ENCODE measurements at places on chromosomes 12 and 14.
A peak's percentile ranks its signal among the peaks of the same experiment; 100 is the strongest.

DNA sequence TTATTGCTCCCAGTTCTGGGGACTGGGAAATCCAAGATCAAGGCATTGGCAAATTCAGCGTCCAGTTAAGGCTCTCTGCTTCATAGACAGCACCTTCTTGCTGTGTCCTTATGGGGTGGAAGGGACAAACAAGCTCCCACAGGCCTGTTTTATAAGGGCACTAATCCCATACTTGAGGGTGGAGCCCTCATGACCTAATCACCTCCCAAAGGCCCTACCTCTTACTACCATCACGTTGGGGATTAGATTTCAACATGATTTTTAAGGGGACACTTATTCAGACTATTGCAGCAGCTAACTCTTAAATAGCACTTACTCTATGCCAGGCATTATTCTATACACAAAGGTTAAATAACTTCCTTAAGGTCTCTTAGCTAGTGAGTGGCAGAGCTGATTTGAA is 17.3 kb downstream of the TOGARAM1 start:
- H3K4me3 ChIP-seq: no peak overlapping the region
- DNase-seq: no peak
- H3K27ac ChIP-seq: no peak overlapping the region

DNA sequence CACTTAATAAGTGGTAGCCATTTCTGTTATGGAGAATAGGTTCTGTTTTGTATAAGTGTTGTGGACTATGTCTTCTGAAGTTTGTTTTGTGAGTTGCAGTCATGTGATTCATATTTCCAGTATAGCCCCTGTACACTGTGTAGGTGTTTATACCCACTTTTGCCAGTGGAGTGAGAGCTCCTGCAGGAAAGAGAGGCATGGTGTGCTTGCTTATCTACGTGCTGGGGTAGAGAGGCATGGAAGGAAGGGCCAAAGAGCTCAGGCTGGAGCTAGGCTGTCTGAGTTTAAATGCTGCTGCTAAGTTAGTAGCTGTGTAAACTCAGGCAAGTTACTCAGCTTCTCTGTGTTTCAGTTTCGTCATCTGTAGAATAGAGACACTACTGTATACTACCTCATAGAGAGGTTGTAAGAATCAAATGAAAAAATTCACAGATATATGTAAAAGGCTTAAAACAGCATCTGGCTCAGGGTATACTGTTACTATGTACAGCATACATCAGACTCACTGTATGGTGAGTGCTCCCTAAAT is 88.2 kb upstream of the SLC38A2 start:
- H3K27me3 ChIP-seq: peaks cover 5% of the 10 kb centered on the region
- H3K4me3 ChIP-seq: no peak overlapping the region
- H3K36me3 ChIP-seq: no peaks in the 10 kb centered on the region
- H3K27ac ChIP-seq: no peak overlapping the region
- no peak for DNase-seq
- H3K4me1 ChIP-seq: peaks cover 55% of the 10 kb centered on the region

DNA sequence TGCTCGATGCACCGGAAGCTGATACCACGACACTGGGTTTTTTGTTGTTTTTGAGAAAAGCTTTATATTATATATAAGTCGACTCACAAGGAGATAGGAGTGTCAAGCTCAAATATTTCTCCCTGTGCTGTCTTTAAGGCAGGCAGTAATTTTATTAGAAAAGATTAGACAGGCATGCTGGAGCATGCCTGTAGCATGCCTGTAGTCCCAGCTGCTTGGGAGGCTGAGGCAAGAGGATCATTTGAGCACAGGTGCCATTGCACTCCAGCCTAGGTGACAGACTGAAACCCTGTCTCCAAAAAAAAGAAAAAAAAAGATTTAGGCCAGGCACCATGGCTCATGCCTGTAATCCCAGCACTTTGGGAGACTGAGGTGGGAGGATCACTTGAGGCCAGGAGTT is 51.8 kb downstream of the GNS start:
- H3K4me3 ChIP-seq: no peak overlapping the region
- no peak for DNase-seq
- peaks cover 10% of the 10 kb centered on the region for H3K4me1 ChIP-seq
- H3K27ac ChIP-seq: no peak overlapping the region

DNA sequence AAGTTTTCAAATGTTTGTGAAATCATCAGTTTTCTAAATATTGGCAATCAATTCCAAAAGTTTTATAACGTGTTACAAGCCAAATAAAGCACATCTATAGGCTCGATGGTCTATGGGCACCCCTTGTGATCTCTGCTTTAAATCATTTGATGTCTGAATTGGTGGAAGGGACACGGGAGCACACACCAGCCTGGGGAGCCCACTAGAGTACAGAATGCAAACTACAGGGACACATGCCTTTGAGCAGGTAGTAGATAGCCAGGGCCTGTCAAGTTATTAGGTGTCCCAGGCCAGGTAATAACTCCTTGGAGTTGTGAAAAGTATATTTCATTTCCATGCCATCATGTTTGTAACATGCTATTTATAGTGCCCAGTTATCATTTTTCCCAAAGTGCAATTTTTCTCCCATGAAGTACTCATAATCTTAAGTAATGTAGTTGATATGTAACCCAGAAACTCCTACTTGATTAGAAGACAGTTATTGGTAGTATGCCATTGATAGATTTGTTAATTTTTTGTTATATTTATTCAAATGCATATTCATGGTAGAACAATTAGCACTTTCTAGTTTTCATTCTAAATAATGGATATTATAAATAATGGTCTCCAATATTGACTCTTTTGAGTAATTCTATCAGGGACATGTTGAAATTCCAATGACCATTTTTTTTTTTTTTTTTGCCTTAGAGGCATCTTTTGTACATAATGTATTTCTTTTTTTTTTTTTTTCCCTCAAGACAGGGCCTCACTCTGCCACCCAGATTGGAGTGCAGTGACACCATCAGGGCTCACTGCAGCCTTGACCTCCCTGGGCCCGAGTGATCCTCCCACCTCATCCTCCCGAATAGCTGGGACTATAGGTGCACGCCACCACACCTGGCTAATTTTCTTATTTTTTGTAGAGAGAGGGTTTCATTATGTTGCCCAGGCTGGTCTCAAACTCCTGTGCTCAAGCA is 96.9 kb upstream of the FGD4 start:
- peaks cover 17% of the 10 kb centered on the region for H3K36me3 ChIP-seq
- peaks cover 3% of the 10 kb centered on the region for H3K4me1 ChIP-seq
- no peaks in the 10 kb centered on the region for H3K27me3 ChIP-seq
- no peak overlapping the region for H3K27ac ChIP-seq
- no peak overlapping the region for H3K4me3 ChIP-seq
- DNase-seq: no peak

GRCh38 chr12:56358836-56359532 is 923 bp downstream of the STAT2 start:
- H3K27ac ChIP-seq: peak overlapping the region; percentile 99
- peaks cover 6% of the 10 kb centered on the region for H3K36me3 ChIP-seq
- no peak for DNase-seq
- peaks cover 4% of the 10 kb centered on the region for H3K27me3 ChIP-seq
- peak overlapping the region; percentile 93 for H3K4me3 ChIP-seq

GRCh38 chr12:63313139-63313538 is 162.1 kb upstream of the AVPR1A start:
- peaks cover 2% of the 10 kb centered on the region for H3K27me3 ChIP-seq
- H3K36me3 ChIP-seq: peaks cover 1% of the 10 kb centered on the region
- DNase-seq: no peak
- H3K4me3 ChIP-seq: no peak overlapping the region

- DNase-seq: no peak
- no peaks in the 10 kb centered on the region for H3K27me3 ChIP-seq
- no peak overlapping the region for H3K27ac ChIP-seq
- peaks cover 15% of the 10 kb centered on the region for H3K36me3 ChIP-seq
- no peak overlapping the region for H3K4me3 ChIP-seq
These were observed 39.4 kb downstream of the PARP11 start for GRCh38 chr12:3833670-3834310.

DNA sequence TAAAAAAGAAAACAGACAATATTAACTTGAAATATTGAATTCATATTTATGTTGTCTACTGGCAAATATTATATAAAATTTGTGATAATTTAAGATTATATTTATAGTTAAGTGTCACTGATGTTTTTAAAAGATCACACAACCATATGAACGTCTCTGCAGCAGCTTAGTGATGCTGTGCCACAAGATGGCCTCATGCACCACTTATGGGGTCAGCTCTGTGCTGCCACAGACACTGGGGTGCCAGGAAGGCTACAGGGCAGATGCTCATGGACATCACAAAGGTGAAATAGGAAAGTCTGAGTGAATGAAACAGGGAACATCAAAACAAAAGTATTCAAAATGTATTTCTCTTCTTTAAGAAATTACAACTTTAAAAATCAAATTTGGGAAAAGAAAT is 13.1 kb downstream of the ATXN3 start:
- H3K4me1 ChIP-seq: no peaks in the 10 kb centered on the region
- no peak overlapping the region for H3K4me3 ChIP-seq
- peaks cover 28% of the 10 kb centered on the region for H3K36me3 ChIP-seq
- H3K27me3 ChIP-seq: no peaks in the 10 kb centered on the region
- no peak overlapping the region for H3K27ac ChIP-seq

DNA sequence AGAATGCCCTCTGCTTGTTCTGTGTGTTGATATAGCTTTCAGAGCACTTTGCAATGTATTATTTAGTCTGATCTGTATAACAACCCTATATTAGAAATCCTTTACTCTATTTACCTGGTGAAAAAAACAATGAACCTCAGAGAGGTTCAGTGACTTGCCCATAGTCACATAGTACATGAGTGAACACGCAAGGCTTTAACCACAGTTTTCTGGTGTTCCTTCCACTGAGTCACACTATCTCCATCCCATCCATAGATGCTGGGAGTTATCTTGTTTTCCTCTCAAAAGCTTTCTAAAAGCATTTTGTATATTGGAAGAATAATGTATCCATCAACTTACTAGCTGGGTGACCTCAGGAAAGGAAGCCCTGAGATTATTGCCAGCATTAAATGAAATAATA is 104.5 kb downstream of the NT5DC3 start:
- peaks cover 52% of the 10 kb centered on the region for H3K27me3 ChIP-seq
- H3K27ac ChIP-seq: no peak overlapping the region
- H3K36me3 ChIP-seq: no peaks in the 10 kb centered on the region
- DNase-seq: no peak
- no peaks in the 10 kb centered on the region for H3K4me1 ChIP-seq
- no peak overlapping the region for H3K4me3 ChIP-seq

GRCh38 chr14:37585971-37586796 is 8.9 kb downstream of the FOXA1 start:
- peaks cover 12% of the 10 kb centered on the region for H3K36me3 ChIP-seq
- no peak overlapping the region for H3K4me3 ChIP-seq
- H3K27ac ChIP-seq: no peak overlapping the region

DNA sequence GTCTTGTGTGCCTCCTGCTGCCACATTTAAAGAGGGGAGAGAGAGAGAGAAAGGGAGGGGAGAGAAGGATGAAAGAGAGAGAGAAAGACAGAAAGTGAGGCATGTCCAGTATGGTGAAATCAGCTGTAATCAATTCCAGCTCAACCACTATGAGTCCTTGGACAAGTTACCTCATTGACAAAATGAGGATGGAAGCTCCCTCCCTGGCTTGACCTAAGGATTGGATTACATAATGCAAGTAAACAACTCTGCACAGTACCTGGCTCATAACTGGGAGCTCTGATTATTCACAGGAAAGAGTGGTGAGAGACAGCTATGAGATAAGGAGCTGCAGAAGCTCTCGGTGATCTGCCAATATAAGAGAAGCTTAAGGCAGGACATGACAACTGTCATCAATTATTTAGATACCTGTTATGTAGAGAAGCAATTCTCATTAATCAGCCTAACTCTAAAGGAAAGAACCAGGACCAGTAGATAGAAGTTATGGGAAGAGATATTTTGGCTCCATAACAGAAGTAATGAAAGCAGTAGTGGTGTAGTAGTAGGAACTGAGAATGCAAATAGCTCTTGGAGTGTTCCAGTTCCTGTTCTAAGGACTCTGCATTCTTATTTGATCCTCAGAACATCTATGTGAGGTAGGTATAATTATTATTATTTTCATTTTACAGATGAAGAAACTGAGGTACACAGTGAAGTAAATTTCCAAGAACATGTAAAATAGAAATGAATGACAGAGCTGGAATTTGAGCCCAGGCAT is 791.6 kb downstream of the DIO2 start:
- H3K4me3 ChIP-seq: no peak overlapping the region
- H3K27me3 ChIP-seq: no peaks in the 10 kb centered on the region
- H3K4me1 ChIP-seq: no peaks in the 10 kb centered on the region
- no peaks in the 10 kb centered on the region for H3K36me3 ChIP-seq

- peaks cover 22% of the 10 kb centered on the region for H3K4me1 ChIP-seq
- no peaks in the 10 kb centered on the region for H3K27me3 ChIP-seq
- no peaks in the 10 kb centered on the region for H3K36me3 ChIP-seq
These were observed 331.5 kb upstream of the NOVA1 start for GRCh38 chr14:26929361-26929760.

DNA sequence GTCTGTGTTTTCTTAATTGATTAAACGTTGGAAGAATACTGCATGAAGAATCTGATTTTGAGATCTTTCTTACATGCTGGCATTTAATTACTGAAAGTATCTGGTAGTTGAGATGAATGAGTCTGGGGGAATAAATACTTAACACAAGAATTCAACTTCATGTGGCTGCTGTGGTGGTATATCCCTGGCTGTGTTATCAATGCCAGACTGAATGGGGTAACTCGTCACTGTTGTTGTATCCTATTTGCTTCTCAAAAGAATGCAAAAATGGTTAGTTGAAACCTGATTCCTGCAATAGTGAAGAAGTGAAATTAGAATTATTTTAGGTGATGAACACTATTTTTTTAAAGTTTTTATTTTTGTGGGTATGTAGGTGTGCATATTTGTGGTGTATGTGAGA is 72.5 kb downstream of the HMGA2 start:
- no peaks in the 10 kb centered on the region for H3K27me3 ChIP-seq
- no peak for DNase-seq
- H3K27ac ChIP-seq: peak overlapping the region; percentile 94
- H3K4me1 ChIP-seq: peaks cover 82% of the 10 kb centered on the region

DNA sequence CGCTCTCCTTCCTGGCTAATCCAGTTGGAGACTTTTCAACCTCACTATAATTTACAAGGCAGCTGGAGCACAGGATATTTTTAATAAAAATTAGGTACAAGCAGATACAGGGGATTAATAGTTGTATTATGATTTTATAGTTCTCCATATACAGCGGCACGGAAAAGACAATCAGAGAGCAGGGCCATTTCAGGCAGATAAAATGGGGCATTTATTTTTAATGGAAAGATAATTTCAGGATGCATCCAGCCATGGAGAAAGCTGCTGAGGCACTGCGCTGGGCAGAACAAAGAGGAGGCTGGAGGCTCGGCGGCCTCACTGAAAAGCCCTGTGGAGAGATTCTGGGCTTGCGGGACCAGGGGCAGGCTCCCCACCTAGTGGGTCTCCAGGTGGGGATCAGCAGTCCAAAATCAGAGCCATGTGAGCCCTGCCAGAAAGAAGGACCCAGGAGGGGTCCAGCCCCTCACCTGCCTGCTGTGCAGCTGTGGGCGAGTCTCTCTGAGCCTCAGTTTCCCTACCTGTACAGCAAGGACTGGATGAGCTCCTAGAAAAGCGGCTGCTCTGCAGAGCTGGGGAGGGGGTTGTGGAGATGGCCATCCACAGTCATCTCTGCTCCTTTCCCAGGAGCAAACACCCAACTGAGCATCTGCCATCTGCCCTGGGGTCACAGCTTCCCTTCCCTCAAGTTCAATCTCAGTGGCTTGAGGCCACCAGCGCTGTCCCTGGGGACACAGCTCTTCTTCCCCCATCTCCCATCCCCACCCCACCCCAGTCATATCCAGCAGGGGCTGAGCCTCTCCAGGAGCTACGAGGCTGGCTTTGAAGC is 23.9 kb upstream of the C14orf180 start:
- peaks cover 14% of the 10 kb centered on the region for H3K4me1 ChIP-seq
- no peak overlapping the region for H3K27ac ChIP-seq
- DNase-seq: peak; percentile 12
- peaks cover 33% of the 10 kb centered on the region for H3K27me3 ChIP-seq
- no peak overlapping the region for H3K4me3 ChIP-seq

GRCh38 chr14:51643140-51643539 is 8.6 kb upstream of the FRMD6 start:
- H3K4me1 ChIP-seq: peaks cover 40% of the 10 kb centered on the region
- H3K27ac ChIP-seq: no peak overlapping the region
- H3K27me3 ChIP-seq: no peaks in the 10 kb centered on the region
- peaks cover 8% of the 10 kb centered on the region for H3K36me3 ChIP-seq

All from mesothelial cell of epicardium (in vitro differentiated cells).